ENCODE measurements at places on chromosomes 11 and 22. TPM values are rescaled to one million over a fixed set of nuclear protein-coding genes. Genes with fewer than 3 reads are reported as not detected.
A peak's percentile ranks its signal among the peaks of the same experiment; 100 is the strongest.

- peaks cover 2% of the 10 kb centered on the region for H3K27me3 ChIP-seq
- no peak overlapping the region for H3K27ac ChIP-seq
- H3K4me1 ChIP-seq = peaks cover 10% of the 10 kb centered on the region
- DNase-seq = no peak
- H3K4me3 ChIP-seq = no peak overlapping the region
Measured at GRCh38 chr11:2261436-2262230, 8.8 kb downstream of the ASCL2 start.

CCDC15 gene
- 2.2 TPM for polyA plus RNA-seq

- no peak overlapping the region for H3K4me3 ChIP-seq
- no peak overlapping the region for H3K27ac ChIP-seq
- H3K27me3 ChIP-seq = no peaks in the 10 kb centered on the region
- peaks cover 14% of the 10 kb centered on the region for H3K4me1 ChIP-seq
- DNase-seq = no peak
- H3K36me3 ChIP-seq = no peaks in the 10 kb centered on the region
Measured at GRCh38 chr22:50329236-50329635, 2.4 kb upstream of the DENND6B start.

DNA sequence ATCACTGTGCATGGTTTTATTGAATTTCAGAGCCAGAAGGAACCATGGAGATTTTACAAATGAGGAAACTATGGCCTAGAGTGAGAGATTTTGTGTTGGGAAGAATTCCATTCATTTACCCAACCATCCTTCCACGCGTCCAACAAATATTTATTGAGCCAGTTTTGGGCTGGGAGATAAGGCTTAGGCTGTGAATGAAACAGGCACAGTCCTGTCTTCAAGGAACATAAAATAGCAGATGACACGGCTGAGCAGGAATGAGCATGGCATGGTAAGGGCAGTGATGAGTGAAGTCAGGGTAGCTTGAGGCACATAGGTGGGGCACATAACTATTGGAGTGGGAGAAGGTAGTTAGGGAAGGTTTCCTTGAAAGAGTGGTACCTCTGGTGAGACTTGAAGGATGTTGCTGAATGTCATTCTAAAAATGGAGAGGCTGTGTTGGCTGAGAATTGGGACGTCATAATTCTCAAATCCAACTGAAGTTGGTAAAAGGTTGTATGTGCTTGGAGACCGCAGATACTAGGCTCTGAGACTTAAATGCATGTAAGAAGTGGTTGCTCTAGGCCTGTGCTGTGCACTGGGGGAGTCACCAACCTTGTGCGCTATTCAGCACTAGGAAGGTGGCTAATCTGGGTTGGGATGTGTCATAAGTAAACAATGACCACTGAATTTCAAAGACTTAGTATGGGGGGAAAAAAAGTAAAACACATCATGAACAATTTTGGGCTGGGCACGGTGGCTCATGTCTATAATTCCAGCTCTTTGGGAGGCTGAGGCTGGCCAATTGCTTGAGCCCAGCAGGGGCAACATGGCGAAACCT, 51.9 kb downstream of the TEAD1 start:
- H3K27me3 ChIP-seq = peaks cover 36% of the 10 kb centered on the region
- H3K36me3 ChIP-seq = peaks cover under 1% of the 10 kb centered on the region
- no peak overlapping the region for H3K4me3 ChIP-seq
- H3K4me1 ChIP-seq = peaks cover 7% of the 10 kb centered on the region
- DNase-seq = no peak

PLAAT5 gene
- polyA plus RNA-seq = 0.34 TPM

PHF21A gene
- 4.9 TPM for polyA plus RNA-seq

DNA sequence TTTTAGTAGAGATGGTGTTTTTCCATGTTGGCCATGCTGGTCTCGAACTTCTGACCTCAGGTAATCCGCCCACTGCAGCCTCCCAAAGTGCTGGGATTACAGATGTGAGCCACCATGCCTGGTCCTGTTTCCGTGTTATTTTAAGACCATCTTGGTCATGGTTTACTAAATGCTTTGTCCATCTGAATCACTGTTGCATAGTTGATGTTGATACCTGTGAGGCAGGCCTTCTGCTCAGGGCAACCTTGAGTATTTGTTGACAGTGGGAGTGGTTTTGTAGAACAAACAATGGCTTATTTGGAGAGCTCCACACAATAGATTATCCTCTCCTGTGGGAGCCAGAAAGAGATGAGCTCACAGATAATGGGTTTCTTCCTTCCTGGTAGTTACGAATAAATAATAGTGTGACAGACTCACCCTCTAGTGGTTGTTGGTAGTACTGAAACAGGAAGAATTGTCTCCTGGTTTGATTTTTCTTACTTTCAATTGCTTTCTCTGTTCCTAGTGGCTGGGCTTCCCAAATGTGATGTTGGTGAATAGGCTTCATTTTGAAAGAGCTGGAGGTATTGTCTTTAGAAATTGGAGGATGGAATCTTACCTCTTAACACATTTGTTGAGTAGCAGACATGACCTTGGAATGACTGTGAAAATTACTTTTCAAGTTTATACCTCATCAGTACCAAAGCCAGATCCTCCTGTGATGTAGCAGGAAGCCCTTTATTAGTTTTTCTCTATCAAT, 39.0 kb downstream of the CTNND1 start:
- H3K27me3 ChIP-seq = no peaks in the 10 kb centered on the region
- peak overlapping the region; percentile 89 for H3K27ac ChIP-seq
- H3K4me1 ChIP-seq = peaks cover 32% of the 10 kb centered on the region
- H3K36me3 ChIP-seq = peaks cover 42% of the 10 kb centered on the region

OR4B1 gene
- not detected for polyA plus RNA-seq

FAM180B gene
- polyA plus RNA-seq = not detected

PRR5 gene
- 83.3 TPM for polyA plus RNA-seq

- H3K27me3 ChIP-seq = peaks cover 23% of the 10 kb centered on the region
- no peaks in the 10 kb centered on the region for H3K4me1 ChIP-seq
- no peak for DNase-seq
- no peak overlapping the region for H3K27ac ChIP-seq
- H3K4me3 ChIP-seq = no peak overlapping the region
Measured at GRCh38 chr11:19251577-19251976, 10.8 kb upstream of the E2F8 start.

- no peaks in the 10 kb centered on the region for H3K4me1 ChIP-seq
- no peak overlapping the region for H3K4me3 ChIP-seq
- H3K36me3 ChIP-seq = peaks cover 4% of the 10 kb centered on the region
- H3K27me3 ChIP-seq = no peaks in the 10 kb centered on the region
- no peak overlapping the region for H3K27ac ChIP-seq
Measured at GRCh38 chr11:31764261-31764660, 46.9 kb downstream of the PAX6 start.

DNA sequence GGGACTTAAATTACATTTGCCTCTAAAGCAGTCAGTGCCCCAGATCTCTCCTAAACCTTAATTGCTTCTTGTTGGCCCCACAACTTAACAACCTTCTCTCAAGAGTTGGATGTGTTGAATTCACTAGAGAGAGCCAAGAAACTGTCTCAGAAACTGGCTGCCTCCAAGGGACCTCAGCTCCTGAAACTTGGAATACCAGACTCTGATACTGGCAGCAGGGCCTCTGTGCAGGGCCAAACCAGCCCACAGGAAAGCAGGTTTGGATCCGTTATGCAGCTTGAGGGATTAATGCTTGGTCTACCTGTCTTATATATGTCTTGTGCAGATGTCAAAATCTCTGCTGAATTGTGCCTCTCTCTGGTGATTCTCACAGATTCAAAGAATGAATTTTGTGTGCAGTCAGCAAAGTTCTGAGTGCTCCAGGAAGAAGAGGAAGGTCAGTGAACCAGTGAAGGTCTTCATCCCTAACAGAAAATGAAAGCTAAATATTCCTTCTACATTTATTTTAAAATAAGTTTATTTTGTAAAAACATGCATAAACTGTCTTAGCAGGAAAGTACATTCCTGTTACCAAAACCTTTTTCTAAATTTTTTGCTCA, 70.8 kb downstream of the LIF start:
- H3K27ac ChIP-seq = no peak overlapping the region
- no peak overlapping the region for H3K4me3 ChIP-seq
- H3K36me3 ChIP-seq = no peaks in the 10 kb centered on the region
- no peak for DNase-seq
- peaks cover 22% of the 10 kb centered on the region for H3K4me1 ChIP-seq
- H3K27me3 ChIP-seq = no peaks in the 10 kb centered on the region

DNA sequence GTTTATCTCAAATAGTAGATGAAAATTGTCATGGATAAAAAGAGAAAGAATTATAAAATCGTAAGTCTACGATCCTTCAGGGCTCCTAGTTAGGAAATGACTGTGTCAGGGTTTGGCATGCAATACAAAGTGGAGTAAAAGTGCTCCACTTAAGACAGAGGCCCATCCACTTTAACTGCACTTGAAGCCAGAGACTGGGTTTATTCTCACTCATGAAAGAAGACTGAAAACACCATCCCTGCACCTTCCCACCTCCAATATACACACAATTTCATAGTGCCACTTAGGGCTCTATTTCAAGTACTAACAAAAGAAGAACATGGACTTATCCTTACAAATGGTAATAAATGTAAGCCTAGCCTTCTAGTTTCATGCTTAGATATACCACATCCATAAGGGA, 70.7 kb downstream of the ANO5 start:
- H3K27me3 ChIP-seq = peaks cover 3% of the 10 kb centered on the region
- no peak overlapping the region for H3K27ac ChIP-seq
- H3K4me3 ChIP-seq = no peak overlapping the region
- no peak for DNase-seq
- H3K4me1 ChIP-seq = no peaks in the 10 kb centered on the region

MS4A3 gene
- not detected for polyA plus RNA-seq

DNA sequence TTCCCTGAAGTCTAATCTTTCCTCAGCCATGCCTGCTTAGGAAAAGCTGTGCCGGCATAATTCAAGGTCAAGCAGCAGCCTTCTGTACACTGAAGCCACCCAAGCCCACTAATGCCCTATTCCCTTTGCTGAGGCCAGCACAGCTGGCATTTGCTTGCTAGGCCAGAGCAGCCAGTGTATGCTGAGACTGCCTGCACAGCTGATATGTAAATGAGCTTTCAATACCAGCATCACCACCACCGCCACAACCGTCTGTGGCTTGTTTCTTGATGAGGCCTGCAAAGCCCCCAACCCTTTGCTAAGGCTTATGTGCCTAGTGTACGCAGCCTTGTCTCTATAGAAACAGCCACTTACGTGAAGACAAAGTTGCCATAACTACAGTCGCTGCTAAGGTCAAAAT, 56.3 kb upstream of the TNRC6B start:
- H3K27ac ChIP-seq = peak overlapping the region; percentile 95
- H3K27me3 ChIP-seq = no peaks in the 10 kb centered on the region
- DNase-seq = peak; percentile 53

- no peak for DNase-seq
- H3K27me3 ChIP-seq = peaks cover 2% of the 10 kb centered on the region
- H3K4me1 ChIP-seq = no peaks in the 10 kb centered on the region
- H3K36me3 ChIP-seq = no peaks in the 10 kb centered on the region
- no peak overlapping the region for H3K27ac ChIP-seq
Measured at GRCh38 chr11:133306019-133306418, 226.3 kb downstream of the OPCML start.

- H3K27ac ChIP-seq = no peak overlapping the region
- DNase-seq = no peak
- H3K36me3 ChIP-seq = no peaks in the 10 kb centered on the region
Measured at GRCh38 chr11:2308713-2309112, 6.9 kb downstream of the TSPAN32 start.

FAT3 gene
- not detected for polyA plus RNA-seq

FXYD2 gene
- polyA plus RNA-seq = 11.9 TPM

- H3K4me3 ChIP-seq = no peak overlapping the region
- H3K36me3 ChIP-seq = no peaks in the 10 kb centered on the region
- no peaks in the 10 kb centered on the region for H3K4me1 ChIP-seq
- no peaks in the 10 kb centered on the region for H3K27me3 ChIP-seq
- no peak for DNase-seq
Measured at GRCh38 chr11:12079726-12080556, 30.4 kb upstream of the MICAL2 start.

SLC22A8 gene
- polyA plus RNA-seq = not detected
